ENCODE measurements at places on chromosomes 5 and 9. TPM values are rescaled to one million over a fixed set of nuclear protein-coding genes. Genes with fewer than 3 reads are reported as not detected.

ADAMTS2 gene
- 61.1 TPM for total RNA-seq

OTP gene
- not detected for total RNA-seq

ZBTB43 gene
- total RNA-seq = 23.6 TPM

DEPDC1B gene
- total RNA-seq = 10.5 TPM

MARCOL gene
- total RNA-seq = not detected

SLC6A19 gene
- total RNA-seq = not detected

SEC24A gene
- total RNA-seq = 31.7 TPM

PCDHB8 gene
- 2.3 TPM for total RNA-seq

PPP3R2 gene
- total RNA-seq = not detected

CATSPER3 gene
- not detected for total RNA-seq

PCDHGB7 gene
- total RNA-seq = 10.3 TPM

FUT7 gene
- total RNA-seq = 0.10 TPM

SLC22A5 gene
- 5.9 TPM for total RNA-seq

BSPRY gene
- 2.6 TPM for total RNA-seq

MRPS30 gene
- total RNA-seq = 112 TPM

ANKRD31 gene
- total RNA-seq = 0.51 TPM

VCAN gene
- 393 TPM for total RNA-seq

C5orf58 gene
- total RNA-seq = not detected

HTR4 gene
- not detected for total RNA-seq

ANKDD1B gene
- total RNA-seq = 2.3 TPM

SLC6A3 gene
- total RNA-seq = 0.10 TPM

ARRDC1 gene
- 20.0 TPM for total RNA-seq

PCDHGC4 gene
- total RNA-seq = 7.9 TPM

ZNF483 gene
- total RNA-seq = 9.3 TPM

PNPLA7 gene
- 1.5 TPM for total RNA-seq

EDIL3 gene
- total RNA-seq = 11.3 TPM

FBXW5 gene
- total RNA-seq = 95.9 TPM

ARHGEF28 gene
- 22.0 TPM for total RNA-seq

ZNF608 gene
- total RNA-seq = 37.8 TPM

AHRR gene
- total RNA-seq = 8.2 TPM

GLRA1 gene
- not detected for total RNA-seq

ADGRD2 gene
- total RNA-seq = not detected

LAMC3 gene
- total RNA-seq = 6.4 TPM

PCDHA9 gene
- 0.10 TPM for total RNA-seq

NAA35 gene
- total RNA-seq = 32.3 TPM

GPR21 gene
- 2.6 TPM for total RNA-seq

TSSK1B gene
- total RNA-seq = not detected

PTPRD gene
- total RNA-seq = 105 TPM

LCN1 gene
- total RNA-seq = 373 TPM

CA9 gene
- 0.82 TPM for total RNA-seq

C1QTNF2 gene
- 27.8 TPM for total RNA-seq

PCDHGA4 gene
- 3.9 TPM for total RNA-seq

ZNF454 gene
- total RNA-seq = 4.7 TPM

MSX2 gene
- 0.62 TPM for total RNA-seq

KIAA0825 gene
- 13.1 TPM for total RNA-seq

IPPK gene
- total RNA-seq = 12.1 TPM

YTHDC2 gene
- 44.0 TPM for total RNA-seq

DROSHA gene
- total RNA-seq = 48.4 TPM
